ENCODE measurements at places on chromosomes 7 and 10.

- no peak for DNase-seq
These were observed 53.4 kb upstream of the FHIP2A start for GRCh38 chr10:114767986-114768821.

DNA sequence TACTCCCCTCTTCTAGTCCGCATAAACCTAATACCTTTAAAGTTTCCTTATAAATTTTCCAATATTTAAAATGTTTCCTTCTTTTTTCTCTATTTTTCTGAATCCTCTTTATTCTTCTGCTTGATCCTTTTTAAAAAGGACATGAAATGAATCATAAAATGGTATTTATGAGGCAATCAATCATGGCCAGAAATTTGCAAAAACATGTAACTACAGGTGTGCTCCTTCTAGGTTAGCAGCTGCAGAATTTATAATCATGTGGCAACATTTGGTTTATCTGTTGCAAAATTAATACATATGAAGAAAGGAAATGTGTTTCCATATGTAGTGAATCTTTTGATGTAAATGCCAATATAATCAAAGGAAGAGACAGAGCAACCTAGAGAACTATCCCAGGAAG is 1008.5 kb downstream of the ANKRD7 start:
- DNase-seq = no peak

DNA sequence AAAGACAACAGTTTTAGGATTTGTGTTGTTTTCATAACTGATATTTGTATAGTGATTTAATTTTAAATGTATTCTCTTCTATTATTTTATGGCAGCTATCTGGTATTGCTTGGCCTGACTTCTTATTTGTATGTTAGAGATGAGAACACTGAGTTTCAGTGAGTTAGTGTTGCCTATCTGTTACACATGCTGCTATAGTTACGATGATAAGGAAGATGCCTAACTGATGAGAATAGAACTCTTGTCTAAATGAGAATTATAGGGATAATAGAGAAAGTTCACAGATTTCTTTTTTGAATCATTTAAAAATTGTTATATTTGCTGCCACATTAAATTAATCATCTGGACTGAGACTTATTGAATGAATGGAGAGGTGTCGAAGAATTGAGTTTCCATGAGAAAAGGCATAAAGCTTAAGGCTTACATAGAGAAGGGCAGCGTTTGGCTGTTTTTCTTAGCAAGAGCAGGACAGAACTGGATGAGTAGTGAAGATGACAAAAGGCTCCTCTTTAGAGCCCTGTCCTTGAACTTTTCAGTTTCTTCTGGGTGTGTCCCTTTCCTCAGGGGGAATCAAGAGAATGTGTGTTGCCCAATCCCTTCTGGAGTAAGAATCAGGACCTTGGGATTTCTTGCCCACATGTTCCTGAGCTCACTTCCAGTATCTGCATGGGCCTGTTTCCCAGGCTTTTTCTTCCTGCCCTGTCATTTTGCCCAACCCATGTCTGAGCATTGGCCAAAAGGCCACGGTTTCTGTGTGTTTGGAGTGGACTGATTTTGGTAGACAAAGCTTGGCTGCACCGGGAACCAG is 195.6 kb upstream of the CSTF2T start:
- no peak for DNase-seq

- no peak for DNase-seq
These were observed 186.6 kb downstream of the DNAJB6 start for GRCh38 chr7:157523371-157523765.

- DNase-seq = no peak
These were observed 63.0 kb upstream of the FZD8 start for GRCh38 chr10:35705051-35705450.

DNA sequence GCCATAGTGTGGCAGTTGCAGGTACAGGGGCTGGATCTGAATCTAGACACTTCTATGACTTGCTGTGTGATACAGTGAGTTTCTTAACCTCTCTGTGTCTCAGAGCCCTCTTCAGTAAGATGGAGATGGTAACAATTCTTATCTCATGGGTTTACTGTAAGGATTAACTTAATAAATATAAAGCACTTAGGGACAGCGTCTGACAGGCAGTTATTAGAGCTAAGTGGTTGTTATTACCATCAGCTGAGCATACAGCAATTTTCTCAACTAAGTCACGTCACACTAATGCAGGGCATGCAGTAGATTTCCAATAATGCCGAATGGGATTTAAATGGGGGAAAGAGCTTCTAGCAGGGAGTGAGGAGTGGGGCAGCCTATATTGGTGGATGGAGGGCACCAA is 162.6 kb downstream of the SH2D4B start:
- no peak for DNase-seq

DNA sequence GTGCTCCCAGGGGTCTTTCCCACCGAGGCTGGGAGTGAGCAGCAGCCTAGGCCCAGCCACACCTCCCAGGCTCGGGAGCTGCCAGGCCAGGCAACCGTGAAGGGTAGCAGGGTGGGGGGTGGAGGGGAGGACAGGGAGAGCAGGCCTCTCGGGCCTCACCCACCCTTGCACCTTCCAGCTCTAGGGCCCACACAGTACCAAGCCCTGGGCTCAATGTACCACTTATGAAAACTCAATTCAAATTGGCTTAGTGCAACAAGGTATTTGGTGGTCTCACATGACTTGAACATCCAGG is 127.4 kb downstream of the FAM53B start:
- DNase-seq = no peak

- DNase-seq = no peak
These were observed 10.4 kb upstream of the FGFR2 start for GRCh38 chr10:121608469-121609190.

- peak; percentile 1 for DNase-seq
These were observed 38.0 kb upstream of the CACNA2D1 start for GRCh38 chr7:82481499-82482097.

DNA sequence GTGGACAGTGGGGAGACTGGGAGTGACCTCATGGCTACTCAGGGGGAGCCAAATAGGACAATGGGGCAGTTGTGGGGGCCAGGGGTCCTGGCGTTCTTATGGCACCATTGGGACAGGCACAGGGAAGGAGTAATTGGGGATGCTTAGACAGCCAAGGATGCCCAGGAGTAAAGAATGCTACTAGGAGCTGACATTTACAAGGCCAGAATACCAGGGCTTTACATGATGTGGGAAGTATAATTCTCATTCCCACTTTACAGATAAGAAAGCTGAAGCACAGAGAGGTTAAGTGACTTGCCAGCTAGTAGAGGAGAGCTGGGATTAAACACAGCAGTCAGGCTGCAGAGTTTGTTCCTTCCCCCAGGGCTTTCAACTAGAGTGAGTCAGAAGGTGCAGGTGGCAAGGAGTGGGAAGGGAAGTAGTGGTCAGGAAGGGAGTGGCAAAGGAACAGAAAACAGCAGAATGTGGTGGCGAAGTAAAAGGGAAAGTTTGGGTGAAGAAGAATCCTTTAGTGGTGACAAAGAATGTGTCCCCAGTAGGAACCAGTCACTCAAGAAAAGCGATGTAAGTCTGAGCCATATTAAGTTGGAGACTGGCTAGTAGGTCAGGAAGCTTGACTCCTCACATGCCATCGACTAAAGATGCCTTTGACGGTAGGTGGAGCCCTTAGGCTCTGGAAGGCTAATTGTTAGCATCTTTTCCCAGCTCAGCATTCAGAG is 32.8 kb downstream of the CPVL start:
- no peak for DNase-seq

GRCh38 chr10:132627666-132628531 is 90.3 kb downstream of the INPP5A start:
- no peak for DNase-seq

GRCh38 chr7:130356876-130357611 is 12.4 kb downstream of the CPA5 start:
- no peak for DNase-seq

DNA sequence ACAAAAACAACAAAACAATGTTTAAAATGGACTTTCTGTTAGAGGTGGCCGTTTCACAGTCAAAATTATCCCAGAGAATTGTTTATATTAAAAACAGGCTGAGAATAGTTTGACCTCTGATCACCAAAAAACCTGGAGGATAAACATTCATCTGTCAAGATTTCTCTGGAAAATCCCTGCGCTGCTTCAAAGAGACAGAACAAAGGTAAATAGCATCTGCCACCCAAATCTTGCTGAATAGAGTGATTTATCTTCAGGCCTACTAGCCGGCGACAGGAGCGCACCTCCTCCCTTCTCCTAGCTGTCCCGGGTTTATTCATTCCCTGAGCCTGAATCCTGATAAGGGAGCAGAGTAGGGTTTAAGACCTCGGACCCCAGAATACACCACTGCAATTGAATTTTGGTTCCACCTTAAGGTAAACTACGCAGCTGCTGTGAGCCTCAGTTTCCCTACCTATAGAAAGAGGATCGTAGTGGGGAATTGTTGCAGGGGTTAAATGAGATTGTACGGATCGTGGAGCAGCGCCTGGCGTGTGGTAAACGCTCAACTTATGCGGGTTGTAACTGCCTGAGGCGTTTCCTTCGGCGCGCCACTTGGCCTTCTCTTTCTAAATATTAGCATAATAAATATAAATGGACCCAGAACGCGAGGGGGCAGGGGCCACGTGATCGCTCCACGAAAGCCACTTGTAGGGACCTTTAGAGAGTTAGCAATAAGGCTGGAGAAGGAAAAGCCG is 498 bp upstream of the ST7 start:
- peak; percentile 56 for DNase-seq

DNA sequence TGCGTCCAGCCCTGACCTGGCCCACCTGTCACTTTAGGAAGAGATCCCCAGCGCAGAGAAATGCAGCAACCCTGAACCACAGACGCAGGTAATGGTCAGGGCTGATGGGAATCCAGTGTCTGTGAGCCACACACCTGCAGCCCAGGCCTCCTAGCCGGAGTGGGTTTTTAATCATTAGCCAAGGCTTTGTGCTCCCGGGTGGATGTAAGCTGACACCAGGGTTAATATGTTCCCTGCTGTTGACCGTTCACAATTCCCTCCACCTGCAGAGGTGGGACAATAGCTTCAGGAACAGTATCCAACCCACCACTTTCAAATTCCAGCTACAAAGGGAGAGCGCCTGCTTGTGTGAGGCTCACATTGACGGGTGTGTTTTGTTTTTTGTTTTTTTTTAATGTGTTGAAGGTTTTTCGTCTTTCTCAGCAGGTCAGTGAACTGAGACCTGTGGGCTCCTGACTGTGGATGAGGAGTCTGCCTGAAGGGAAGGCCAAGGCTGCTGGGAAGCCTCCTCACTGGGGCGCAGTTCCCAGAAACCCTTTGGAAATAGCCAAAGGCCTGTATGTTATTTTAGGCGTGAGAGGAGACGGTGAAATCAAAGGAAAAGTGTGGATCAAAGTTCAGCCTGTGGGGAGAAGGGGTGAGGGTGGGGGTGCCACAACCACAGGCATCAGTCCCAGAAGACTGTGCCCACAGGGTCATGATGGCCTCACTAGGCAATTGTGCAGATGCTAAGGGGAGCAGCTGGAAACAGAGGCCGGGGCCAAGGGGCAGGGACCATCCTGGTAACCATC is 111.1 kb downstream of the TNS3 start:
- DNase-seq = peak; percentile 33

GRCh38 chr7:90894122-90894521 is 298.0 kb downstream of the CDK14 start:
- no peak for DNase-seq

DNA sequence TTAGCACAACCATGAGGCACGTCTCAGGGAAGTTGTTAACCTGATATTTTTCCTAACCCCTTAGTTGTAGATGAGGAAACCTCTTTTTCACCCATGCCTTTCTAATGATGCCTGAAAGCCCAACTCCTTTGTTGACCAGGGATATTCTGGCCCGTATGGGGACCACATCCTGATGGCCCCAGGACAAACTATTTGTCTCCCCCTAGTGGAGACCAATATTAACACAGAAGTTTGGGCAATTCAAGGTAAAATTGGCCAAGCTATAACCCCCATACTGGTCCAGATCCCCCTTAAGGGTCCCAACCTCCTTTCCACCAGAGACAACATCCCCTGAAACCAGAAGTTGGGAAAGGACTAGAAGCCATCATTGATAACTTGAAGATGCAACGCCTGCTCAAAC is 893.3 kb downstream of the SORCS1 start:
- DNase-seq = no peak

- DNase-seq = no peak
These were observed 12.9 kb downstream of the TECTB start for GRCh38 chr10:112295853-112296830.

GRCh38 chr10:108204528-108205305 is 1040.2 kb upstream of the SORCS1 start:
- DNase-seq = no peak

GRCh38 chr10:57743711-57744110 is 524.0 kb downstream of the IPMK start:
- DNase-seq = no peak

GRCh38 chr10:128744811-128745305 is 618.6 kb upstream of the MKI67 start:
- no peak for DNase-seq

DNA sequence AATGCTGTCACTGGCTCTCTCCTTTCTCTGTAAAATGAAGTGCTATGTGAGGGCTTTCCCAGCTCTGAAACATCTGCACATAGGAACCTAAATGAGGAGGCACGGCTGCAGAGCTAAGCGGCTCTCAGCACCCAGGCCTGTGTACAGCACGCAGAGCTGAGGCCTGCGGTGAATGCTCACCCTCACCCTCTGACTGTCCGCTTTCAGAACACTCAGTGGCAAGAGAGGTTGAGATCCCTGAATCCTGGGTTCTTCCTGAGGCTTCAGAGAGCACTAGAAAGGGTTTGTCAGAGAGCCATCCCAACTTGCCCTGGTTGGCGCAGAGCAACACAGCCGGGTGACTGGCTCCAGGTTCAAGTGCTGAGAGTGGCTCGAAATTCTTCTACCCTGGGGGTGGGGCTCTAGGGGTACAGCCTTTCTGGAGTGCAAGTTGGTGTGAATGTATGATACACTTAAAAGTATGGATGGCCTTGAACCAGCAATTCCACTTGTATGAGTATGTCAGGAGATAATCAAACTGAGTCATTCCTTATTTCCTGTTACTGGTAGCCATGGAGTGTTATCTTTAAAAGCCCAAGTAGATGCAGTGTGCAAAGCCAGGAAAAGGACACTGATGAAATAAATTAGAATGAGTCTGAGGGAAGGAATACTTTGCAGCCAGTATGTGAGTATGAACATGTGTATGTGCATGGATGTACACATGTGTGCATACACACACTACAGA is 1.7 kb upstream of the CCDC201 start:
- DNase-seq = no peak

DNA sequence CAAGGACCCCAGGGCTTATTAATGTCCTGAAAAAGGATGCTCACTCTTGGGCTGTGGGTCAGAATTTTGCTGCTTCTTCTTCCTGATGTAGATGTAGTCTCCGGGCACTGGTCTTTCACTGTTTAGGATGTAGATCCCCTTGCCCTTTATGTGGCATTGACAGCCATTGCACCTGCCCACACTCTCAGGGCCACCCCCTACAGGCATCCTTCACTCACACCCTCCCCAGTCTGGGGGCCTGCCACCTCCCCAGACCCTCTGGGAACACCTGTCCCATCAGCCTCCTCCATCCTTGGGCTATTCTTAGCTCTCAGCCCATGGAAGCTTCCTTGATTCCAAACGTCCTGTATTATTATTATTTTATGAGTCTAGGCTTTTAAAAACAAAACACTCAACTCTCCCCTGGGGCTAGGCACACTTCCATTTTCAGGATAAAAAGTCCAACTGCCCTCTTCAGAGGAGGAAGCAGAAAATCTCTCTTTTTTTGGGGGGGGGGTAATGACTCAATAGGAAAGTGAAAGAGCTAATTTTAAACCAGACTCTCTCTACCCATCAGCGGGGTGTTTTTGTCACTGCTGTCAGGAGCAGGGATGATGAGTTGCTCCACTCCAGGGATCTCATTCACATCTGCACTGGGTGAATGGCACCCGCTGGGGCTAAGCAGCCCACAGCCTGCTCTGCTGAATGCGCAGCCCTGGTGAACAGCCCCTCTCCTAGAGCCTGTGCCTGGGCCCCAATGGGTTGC is 11.5 kb upstream of the KLRG2 start:
- DNase-seq = no peak

- DNase-seq = no peak
These were observed 83.6 kb upstream of the LRRC4 start for GRCh38 chr7:128114806-128115205.
